Stimulated activated effector memory CD8-positive, alpha-beta T cell treated with anti-CD3 and anti-CD28 coated beads, Interleukin-12 subunit alpha, Interleukin-12 subunit beta, amount 100 ng/mL, for 72 hours (primary cell): ENCODE measurements at places on chromosomes 11 and 22.

DNA sequence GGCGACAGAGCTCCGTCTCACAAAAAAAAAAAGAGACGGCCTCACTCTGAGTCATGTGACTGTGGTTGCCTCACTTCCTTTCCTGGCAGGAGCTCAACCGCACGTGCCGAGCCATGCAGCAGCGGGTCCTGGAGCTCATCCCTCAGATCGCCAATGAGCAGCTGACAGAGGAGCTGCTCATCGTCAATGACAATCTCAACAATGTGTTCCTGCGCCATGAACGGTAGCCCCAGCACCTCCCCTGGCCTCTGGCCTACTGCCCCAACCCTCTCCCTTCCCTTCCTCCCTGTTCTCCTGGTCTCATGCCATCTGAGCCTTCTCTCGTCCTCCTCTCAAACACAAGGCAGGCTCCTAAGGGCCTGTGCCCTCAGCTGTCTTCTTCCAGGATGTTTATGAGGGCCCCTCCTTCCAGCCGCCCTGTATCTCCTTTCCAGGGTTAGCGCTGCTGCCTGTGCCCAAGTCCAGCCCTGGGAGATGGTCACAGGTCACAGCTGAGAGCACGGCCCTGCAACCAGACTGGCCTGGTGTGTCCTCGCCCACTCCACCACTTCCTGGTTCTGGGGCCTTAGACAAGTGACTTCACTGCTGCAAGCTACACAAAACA, 30.7 kb downstream of the TOM1 start:
- no peak for DNase-seq

DNA sequence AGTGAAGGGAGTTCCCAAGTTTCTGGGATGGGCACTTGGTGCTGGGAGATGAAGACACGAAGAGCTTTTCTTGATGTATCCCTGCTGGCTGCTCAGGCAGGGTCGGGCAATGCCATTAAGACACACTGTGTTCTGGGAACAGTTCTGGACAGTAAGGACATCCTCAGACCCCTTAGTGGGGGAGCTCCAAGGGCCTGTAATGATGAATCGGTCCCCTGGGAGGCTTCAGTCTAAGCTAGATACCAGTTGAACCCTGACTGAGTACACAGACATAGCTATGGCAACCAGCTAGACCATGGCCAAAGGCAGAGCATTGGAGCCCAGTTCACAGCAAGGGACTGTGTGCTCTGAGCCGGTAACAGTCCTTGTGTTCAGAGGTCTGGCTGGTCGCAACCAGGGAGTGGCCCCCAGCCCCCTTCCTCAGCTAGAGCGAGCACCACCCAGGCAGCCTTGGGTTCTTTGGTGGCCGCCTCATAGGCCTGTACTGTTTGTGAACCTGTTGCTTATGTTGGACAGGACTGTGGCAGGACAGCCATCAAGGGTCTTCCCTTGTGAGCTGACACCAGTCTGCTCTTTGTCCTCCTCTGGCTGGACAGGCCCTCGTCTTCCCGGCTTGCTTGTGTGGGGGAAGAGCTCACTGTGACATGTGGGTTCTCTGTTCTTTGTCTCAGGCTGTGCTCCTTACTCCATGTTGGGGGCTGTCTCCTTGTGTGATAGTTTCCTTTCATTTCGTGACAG, 25.0 kb downstream of the MED15 start:
- no peak for DNase-seq

- DNase-seq = no peak
These were observed 28.0 kb downstream of the ZC3H12C start for GRCh38 chr11:110121204-110121603.

DNA sequence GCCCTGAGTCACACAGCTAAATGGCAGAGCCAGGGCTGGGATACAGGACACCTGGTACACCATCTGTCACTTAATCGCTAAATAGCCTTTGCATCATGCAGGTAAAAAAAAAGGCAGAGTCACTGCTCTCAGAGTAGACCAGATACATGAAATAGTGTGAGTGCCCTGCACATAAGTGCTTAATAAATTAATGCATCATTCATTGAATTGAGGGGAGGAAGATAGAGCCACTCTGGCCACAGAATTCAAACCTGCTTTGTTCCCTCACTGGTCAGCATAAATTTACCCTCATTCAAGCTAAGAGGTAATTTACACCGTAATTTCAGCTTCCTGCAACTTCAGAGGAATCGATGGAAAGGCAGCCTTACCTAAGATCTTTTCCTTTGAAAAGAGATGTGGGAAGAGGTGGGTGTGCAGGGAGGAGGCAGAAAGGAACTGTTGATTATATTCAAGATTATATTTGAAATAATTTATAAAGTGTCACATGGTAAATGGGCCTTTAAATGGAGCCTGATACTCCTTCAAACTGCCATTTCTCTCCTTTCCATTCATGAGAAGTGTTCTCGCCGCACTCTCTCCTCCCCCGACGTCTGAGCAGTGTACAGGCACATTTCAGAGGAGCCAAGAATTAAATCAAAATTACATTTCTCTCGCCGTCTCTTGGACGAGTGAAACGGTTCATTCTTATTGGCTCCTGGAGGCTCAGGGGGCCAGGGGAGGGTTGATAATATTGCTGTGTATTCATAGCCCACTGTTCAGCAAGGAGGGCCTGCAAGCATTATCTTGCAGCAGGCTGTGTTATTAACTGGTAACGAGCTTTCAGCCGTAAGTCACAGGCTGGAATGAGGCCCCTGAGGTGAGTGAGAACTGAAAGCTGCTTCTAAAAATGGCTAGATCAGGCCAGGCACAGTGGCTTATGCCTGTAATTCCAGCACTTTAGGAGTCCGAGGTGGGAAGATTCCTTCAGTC, 52.2 kb upstream of the HMGXB4 start:
- DNase-seq = no peak

DNA sequence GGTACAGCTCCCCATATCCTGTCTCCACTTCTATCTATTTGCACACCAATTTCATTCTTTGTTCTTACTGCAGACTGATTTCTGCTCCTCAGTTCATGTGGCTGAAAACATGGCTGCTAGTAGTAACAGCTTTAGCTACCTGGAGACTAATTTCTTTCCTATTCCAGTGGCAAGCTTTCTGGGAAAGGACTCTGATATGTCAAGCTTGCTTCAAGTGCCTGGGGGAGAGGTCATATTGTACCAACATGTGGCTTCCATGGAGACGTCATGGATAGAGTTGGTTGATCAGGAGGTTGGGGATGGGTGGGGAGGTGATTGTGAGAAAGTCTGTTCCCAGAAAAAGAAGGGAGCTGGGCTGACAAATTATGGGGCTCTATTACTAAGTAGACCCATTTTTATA, 44.9 kb downstream of the ADM start:
- DNase-seq = no peak

GRCh38 chr11:44771841-44772240, 45.1 kb downstream of the TSPAN18 start:
- no peak for DNase-seq

DNA sequence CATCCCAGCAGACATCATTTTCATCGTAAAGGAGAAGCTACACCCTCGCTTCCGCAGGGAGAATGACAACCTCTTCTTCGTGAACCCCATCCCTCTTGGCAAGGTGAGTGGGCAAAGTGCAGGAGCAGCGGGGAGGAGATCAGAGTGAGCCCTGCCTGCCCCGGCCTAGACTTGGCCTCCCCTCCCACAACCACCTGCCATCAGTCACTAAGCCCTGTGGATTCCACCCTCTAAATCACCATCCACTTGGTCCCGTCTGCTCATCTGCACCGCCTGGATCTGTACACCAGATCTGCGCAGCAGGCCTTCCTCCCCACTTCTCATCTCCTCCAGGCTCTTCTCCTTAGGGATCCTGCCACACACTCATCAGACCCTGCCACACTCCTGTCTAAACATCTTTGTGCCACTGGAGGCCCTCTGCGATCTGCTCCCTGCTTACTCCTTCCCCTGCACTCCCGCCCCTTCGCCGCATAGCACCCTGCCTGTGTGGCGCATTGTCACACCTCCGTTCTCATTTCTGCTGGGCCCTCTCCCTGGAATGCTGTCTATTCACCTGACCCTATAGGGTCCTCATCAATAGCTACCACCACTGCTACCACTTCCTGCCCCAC, 14.2 kb downstream of the UCP2 start:
- no peak for DNase-seq

- no peak for DNase-seq
These were observed 54.3 kb downstream of the DDI1 start for GRCh38 chr11:104090767-104091166.

GRCh38 chr11:45265969-45266675, 20.0 kb downstream of the SYT13 start:
- DNase-seq = no peak

GRCh38 chr11:95647871-95648270, 141.7 kb downstream of the FAM76B start:
- DNase-seq = no peak

GRCh38 chr22:48744283-48744641, 1083.4 kb downstream of the BRD1 start:
- DNase-seq = no peak

- DNase-seq = no peak
These were observed 5.7 kb downstream of the MUC5AC start for GRCh38 chr11:1163321-1163910.

DNA sequence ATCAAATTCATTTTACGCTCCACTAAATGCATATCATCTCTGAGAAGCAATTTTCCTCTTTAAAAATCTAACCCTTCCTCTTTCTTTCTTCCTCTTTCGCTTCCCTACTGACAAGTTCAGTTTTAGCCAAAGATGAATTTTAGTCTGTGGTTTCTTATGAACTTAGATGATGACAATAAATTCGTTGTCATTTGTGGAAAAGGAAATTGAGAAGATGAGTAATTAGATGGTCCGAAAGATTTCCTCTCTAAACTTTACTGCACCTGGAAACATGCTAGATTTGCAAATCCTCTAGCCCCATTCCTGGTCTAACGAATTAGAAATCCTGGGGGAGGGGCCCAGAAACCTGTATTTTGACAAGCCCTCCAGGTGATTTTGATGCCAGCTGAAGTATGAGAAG, 855.4 kb upstream of the CHORDC1 start:
- no peak for DNase-seq
